ENCODE measurements at places on chromosomes 4 and X.

- no peak for DNase-seq
Observed at GRCh38 chr4:173259310-173259709, 74.8 kb downstream of the HMGB2 start.

DNA sequence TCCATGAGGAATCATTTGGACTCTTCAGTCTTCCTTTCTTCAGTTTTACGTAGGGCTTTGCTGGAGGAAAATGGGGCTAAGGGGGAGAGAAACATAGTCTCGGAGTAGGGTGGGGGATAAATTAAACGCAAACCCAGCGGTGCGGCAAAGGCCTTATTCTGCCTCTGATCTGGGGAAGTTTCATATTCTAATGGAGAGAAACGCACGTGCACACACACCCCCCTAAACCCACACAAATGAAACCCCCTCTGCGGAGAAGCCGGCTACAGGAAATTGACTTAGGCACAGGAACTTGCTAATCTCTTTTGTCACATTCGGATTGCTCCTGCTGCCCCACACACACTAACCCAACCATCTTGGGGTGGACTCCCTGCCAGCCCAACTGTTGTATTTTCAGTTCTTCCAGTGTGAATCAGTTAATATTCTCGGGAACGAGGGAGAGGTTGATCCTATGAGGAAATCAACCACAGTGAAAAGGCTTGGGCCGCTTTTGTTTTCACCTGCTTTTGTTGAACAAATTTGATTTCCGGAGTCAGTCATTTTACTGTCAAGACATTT, at the start of gene RHOH:
Gene RHOH, plus strand, starts transcription at position 308 of the 558 bp plus-strand sequence. CDS start 46,356 bp downstream, outside the sequence.
- no peak for DNase-seq

GRCh38 chr4:133188433-133189146, 39.5 kb downstream of the PCDH10 start:
- no peak for DNase-seq

DNA sequence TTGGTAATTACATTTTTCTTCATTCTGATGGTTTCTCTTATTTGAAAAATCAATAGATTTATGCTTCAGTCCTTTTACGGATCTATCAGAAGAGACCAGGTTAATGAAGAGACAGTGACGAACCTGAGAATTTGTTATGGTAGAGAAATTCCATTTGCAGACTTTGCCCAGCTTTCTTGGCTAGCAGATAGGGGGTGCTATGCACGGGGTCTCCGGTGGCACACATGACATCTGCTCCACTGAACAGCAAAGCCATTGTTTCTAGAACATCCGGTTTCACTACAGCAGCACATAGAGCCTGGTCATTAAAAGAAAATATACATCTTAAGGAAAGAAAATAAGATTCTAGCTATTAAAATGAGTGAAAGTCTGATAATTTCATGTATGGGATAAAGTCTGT, 85.1 kb downstream of the ARAP2 start:
- no peak for DNase-seq

DNA sequence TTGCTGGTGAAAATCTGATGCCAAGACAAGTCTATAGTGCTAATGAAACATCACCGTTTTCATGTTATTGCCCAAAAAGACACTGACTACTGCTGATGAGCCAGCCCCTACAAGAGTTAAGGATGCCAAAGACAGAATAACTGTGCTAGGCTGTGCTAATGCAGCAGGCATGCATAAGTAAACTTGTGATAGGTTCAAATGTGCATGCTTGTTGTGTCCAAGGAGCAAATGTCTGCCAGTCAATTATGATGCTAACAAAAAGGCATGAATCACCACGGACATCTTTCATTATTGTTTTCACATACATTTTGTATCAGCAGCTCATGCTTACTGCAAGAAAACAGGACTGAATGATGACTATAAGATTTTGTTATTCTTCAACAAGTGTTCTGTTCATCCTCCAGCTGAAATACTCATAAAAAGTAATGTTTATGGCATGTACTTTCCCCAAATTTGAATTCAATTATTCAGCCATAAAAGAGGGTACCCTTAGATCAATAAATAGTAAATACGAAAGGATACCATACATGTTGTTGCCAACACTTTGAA, 306.9 kb upstream of the ARSJ start:
- no peak for DNase-seq

DNA sequence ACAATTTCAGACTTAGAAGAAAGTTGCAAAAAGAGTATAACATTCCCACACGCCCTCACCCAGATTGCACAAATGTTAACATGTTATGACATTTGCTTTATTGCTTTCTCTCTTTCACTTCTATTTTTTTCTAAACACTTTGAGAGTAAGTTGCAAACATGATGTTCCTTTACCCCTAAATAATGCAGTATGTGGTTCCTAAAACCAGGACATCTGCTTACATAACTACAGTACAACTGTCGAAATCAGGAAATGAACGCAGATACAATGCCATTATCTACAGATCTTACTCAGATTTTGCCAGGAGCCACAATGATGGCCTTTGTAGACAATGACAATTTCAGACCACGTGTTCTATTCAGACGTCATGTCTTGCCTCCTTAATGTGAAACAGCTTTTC, 22.4 kb downstream of the SH3TC1 start:
- no peak for DNase-seq

- no peak for DNase-seq
Observed at GRCh38 chr4:134720030-134720429, 518.4 kb upstream of the PABPC4L start.

DNA sequence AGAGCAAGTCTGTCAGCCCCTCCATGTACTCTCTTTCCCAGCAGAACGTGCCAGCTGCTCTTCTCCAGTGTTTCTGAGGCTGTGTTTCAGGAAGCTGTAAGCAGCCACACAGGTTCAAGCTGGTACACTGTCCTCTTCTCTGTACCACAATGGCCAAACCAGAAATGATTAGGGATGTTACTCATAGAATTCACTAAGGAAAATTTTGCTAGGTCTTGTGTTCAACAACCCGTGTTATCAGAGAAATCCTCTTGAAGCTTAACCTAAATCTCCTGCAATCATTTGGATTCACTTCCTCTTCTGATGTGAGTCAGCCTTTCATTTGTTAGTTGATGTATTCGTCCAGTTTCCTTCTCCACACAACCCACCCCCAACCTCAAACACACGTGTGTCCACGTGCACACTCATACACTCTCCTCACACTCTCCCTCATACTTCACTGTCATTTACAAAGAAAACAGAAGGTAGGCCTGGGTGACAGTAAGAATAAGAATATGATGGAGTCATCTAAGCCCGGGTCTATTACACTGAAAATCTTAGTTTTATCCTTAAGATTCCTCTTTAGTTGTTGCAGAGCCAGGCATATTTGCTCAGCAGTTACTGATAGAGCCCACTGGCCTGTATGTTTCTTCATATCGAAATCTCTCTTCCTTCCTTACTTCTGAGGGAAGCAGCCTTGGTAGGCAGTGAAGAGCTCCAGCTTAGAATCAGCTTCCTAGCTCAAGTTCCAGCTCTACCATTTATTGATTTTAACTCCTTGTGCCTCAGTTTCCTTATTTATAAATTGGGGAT, 63.4 kb downstream of the DCUN1D4 start:
- no peak for DNase-seq

DNA sequence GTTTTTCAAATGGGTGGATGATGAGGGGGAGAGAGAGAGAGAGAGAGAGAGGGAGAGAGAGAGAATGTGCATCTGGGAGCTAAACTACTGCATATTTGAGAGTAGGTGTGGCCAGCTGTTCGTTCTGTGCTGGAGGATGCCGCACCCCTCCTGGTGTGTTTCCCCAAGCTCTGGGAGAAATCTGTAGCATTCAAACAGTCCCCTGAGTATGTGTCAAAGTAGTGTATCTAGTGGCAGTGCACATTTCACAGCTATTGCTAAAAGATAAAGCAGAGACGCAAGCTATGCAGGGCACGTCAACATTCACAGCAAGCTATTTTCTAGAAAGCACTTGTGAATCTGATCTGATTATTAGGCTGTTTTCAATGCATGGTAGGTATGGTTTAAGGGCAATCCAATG, 83.5 kb upstream of the LIMCH1 start:
- no peak for DNase-seq

DNA sequence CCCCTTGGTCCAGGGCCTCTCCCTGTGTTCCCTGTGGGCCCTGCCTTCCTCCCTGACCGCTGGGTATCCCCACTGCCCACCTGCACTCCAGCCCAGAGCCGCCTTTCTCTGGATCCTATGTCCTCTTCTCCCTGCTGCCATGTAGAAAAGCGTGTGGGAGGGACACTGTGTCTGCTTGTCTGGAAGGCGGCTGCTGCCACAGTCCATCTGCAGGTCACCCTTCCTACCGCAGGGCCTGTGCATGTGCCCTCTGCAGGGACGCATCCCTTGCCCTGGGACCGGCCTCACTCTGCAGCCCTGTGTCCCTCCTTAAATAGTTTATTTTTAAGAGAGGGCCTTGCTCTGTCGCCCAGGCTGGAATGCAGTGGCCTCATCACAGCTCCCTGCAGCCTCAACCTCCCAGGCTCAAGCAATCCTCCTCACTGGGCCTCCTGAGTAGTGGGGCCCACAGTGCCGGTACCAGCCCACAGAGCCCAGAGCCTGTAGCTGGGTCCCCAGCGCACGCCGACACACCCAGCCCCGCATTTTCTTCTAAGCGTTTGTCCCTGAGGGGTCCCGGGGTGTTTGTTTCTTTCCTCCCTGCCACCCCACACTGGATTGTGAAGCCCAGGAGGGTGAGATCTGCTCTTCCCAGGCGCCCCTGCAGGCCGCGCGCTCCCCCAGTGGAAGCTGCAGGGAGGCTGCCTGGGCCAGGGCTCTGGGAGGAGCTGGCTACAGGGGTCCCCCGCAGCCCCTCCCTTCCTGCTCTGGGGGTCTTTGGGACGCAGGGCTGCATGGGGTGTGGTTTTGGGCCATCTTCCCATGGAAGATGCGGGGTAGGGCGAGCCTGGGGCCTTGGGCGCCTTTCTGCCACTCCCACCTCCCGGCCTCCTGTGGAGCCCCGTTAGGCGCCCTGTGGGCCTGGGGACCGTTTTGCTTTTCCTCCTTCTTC, 12.8 kb upstream of the NAT8L start:
- DNase-seq: no peak

GRCh38 chrX:70437921-70438665, 6.5 kb upstream of the DLG3 start:
- no peak for DNase-seq

DNA sequence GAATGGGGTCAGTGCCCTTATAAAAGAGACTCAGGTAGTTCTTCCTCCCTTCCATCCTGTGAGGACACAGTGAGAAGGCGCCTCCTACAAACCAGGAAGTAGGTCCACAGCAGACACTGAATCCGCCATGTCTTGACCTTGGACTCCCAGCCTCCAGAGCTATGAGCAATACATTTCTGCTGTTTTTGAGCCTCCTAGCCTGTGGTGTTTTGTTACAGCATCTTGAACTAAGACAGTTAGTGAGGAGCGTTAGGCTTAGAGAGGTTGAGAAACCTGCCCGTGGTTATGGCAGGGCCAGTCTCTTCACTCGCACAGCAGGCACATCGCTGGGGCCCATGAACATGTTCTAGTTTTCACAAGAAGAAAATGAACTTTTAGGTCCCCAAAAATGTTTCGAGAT, 19.7 kb downstream of the SHROOM2 start:
- no peak for DNase-seq

GRCh38 chr4:1980561-1981041, 28.2 kb downstream of the NELFA start:
- no peak for DNase-seq

DNA sequence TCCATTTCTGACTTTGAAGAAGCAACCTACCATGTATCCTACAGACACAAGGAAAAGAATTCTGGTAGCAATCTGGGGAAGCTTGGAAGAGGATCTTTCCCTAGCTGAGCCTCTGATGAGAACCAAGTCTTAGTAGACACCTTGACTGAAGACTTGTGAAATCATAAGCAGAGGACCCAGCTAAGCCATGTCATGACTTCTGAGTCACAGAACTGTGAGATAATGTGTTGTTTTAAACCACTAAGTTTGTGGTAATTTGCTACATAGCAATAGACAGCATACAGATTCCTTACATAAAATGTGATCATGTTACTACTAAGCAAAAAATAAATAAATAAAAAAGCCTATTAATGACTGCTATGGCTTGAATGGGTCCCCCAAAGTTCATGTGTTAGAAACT, 71.3 kb upstream of the ANKRD50 start:
- DNase-seq: no peak

GRCh38 chrX:118519411-118520215, 24.0 kb downstream of the DOCK11 start:
- no peak for DNase-seq

DNA sequence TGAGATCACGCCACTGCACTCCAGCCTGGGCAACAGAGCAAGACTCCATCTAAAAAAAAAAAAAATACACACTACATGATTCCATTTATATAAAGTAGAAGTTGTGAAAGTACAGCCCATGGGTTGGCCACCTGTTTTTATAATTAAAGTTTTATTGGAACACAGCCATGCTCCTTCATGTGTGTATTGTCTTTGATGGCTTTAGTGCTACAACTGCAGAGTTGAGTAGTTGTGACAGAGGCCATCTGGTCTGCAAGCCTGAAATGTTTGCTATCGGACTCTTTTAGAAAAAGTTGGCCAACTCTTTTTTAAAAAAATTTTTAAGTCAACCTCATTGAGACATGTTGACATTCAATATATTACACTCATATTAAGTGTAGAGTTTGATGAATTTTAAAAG, 41.2 kb upstream of the DUSP21 start:
- no peak for DNase-seq

GRCh38 chrX:49263631-49264030, 879 bp downstream of the FOXP3 start:
- DNase-seq: no peak

DNA sequence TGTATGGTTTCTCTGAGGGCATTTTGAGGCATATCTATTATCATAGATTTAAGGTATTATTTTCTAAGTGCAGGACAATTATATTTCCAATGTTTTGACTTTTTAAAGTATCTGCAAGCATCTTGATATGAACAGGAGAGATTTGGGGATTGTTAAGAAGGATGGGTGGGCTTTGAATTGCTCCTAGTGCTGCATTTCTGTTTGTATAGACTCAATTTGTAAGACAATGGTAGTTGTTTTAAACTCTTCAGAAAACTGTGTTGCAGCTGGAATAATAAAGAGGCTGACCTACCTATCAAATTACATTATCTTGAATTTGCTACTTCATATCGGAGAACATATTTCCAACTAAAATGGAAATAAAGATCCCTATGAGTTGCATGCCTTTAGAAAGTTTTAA, 570.3 kb downstream of the ADGRL3 start:
- DNase-seq: no peak

DNA sequence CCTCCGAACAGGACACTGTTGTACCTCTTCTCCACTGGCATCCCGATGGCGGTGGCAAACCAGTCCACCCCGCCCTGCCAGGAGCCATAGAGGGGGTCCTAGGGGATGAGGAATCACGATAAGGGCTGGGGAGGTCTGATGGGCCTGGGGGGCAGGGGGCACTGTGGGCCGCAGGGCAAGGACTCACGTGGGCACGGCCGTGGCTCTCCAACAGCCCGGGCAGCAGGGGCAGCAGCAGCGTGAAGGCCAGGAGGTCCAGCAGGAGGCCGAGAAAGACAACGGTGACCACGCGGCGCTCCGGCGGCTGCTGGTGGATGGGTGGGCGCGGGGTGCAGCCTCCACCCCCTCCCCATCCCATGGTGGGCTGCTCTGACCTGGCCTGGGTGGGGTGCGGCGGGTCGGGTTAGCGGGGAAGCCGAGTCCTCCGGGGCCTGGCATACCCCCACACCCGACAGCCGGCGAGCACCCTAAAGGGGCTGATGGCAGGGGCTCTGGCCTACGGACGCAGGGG, 29.6 kb downstream of the NOP14 start:
- no peak for DNase-seq

All from NCI-H1930 (cell line).